ENCODE measurements at places on chromosomes 3 and 15.

DNA sequence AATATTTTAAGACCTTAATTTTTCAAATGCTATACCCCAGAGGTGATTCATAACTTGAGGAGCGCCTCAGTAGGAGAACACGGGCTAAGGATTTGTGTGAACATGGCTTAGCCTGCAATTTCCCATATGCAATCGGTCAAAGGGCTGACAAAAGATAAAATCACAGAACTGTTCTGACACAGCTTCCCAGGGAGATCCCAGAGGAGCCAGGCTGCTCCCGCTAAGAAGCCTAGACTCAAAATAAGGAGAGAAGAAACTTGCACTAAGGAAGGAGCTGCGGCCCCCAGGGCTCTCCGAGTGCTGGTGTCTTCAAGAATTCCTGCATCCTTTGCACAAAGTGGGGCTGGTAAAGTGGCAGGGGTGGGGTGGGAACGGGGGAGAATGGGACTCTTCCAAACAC is 106.3 kb upstream of the DLG1 start:
- no peak for DNase-seq

- no peak for DNase-seq
Measured at GRCh38 chr3:102125197-102125993, 276.1 kb downstream of the NFKBIZ start.

GRCh38 chr3:127791221-127791913 is 30.9 kb downstream of the MGLL start:
- no peak for DNase-seq

DNA sequence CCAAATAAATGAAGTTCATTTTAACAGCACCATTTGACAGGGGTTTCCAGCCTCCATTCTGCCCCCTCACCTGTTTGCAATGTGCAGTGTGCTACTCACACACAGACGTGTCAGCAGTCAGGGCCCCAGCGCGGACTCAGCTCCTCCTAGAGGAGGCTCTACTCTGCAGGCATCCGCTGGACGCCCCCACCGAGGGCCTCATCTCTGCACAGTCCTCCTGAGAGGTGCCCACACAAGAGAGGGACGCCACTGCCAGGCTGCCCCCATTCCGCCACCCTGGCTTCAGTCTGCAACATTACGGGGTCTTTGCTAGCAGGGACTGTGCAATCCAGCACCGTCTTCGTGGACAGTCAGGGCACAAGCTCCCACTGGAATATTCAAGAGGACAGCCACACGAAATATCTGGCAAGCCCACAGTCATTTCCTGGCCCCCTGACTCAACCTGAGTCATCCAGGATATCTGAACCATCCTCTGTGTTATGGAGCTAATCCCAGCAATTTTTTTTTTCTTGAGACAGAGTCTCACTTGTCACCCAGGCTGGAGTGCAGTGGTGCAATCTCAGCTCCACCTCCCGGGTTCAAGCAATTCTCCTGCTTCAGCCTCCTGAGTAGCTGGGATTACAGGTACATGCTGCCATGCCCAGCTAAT is 255.0 kb downstream of the OCA2 start:
- no peak for DNase-seq

- DNase-seq = no peak
Measured at GRCh38 chr15:37679627-37680026, 254.8 kb upstream of the TMCO5A start.

DNA sequence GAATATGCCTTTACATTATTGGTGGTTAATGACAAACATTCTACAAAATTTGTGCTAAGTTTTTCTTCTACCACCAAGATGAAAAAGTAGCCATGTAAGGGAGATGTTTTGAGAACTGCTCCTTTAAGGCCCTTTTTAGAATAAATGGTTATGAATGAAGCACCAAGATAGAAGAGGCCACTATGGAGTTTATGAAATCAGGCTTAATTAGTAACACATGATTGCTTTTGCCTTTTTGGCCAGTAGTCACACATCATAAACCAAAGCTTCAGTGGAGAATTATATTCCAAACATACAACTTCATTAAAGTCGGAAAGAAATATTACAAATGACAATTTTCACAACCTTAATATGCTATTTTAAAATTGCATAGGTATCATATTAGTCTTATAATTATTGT is 331.7 kb downstream of the RBMS3 start:
- DNase-seq = no peak

DNA sequence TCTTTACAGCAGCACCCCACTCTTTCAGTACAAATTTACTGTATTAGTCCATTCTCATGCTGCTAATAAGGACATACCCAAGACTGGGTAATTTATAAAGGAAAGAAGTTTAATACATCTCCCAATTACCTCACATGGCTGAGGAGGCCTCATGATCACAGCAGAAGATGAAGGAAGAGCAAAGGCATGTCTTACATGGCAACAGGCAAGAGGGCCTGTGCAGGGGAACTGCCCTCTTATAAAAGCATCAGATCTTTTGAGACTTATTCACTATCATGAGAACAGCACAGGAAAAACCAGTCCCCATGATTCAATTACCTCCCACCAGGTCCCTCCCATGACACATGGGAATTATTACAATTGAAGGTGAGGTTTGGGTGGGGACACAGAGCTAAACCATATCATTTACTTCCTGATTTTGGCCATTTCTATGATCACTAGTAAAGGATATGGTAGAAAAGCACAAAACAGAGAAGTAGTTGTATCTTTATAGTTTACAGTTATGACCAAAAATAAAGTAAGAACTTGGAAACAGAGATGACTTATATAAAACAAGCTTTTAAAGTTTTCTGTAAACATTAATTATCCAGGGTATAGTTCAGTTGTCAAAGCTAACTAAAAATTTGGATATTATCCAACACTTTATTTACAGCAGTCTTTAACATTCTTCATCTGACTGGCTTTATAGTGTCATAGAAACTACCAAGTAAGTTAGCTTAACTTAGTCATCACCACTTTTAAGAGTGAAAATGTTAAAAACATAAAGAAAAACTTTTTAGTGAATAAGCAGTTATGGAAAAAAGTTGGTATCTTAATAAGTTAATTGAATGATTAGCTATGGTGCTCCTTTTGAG is 40.2 kb downstream of the P2RY1 start:
- no peak for DNase-seq

- no peak for DNase-seq
Measured at GRCh38 chr3:10883478-10884234, 67.6 kb downstream of the SLC6A11 start.

- no peak for DNase-seq
Measured at GRCh38 chr15:25525741-25526140, 86.9 kb upstream of the UBE3A start.

DNA sequence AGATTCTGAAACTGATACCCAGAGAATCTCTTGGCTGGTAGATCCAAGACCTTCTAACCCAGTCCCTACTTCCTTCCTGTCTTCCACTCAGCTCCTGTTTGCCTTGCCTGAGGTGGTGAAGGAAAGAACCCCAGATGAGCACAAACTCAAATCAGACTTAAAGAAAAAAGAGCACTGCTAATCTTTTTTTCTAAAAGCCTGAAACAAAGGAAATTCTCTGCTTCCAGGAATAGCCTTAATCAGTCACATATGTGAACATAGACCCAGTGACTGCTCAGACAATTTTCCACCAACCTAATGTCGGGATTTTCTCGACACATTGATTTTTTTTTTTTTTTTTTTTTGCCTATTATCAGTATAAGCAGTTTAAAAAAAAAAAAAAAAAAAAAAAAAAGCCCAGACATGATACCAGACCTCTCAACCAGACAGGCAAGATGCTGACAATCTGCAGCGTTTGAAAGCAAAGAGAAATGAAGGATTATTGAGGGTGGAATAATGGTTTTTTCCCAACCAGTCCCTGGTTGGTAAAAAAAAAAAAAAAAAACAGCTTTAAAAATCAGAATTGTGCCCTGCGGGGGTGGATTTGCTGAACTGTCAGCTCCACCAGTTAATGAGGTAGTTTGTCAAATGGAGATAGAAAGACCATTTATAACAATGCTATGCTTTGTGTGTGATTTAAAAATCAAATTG is 256.8 kb upstream of the RARB start:
- DNase-seq = no peak

GRCh38 chr3:15768421-15769255 is 29.1 kb downstream of the ANKRD28 start:
- DNase-seq = no peak

- DNase-seq = no peak
Measured at GRCh38 chr3:114831861-114832260, 315.2 kb downstream of the ZBTB20 start.

GRCh38 chr3:57048052-57048671 is 12.3 kb upstream of the SPATA12 start:
- DNase-seq = no peak

GRCh38 chr3:184981071-184981470 is 169.1 kb downstream of the VPS8 start:
- DNase-seq = no peak

DNA sequence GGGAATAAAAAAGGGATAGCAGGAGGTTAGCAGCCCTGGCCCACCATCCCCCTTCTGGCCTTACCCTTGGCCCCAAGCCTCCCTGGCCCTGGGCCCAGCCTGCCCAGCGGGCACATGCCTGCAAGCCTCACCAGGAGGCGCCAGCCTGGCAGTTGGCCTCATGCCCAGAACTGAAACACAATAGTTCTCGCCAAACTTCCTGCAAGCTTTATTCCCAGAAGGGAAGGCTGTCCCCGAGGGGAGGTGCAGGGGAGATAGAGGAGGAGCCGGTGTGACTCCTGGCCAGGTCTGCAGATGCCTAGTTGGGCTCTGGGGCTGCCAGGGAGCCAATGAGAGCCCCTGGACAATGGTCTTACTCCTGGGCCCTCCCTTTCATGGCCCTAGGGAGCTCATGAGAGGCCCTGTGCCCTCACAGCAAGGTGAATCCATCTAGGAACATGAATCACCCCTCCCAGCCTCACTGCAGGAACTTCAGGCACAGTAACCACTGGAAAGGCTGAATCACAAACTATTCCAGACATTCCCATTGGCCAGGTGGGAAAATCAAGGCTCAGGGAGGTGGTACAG is 4.0 kb downstream of the CCDC33 start:
- peak; percentile 31 for DNase-seq

GRCh38 chr3:65326574-65326973 is 638.8 kb upstream of the ADAMTS9 start:
- no peak for DNase-seq

GRCh38 chr3:23875113-23875725 is 41.6 kb downstream of the NKIRAS1 start:
- no peak for DNase-seq

GRCh38 chr15:90814191-90814821 is 54.1 kb upstream of the FURIN start:
- DNase-seq = no peak
